ENCODE measurements at places on chromosomes 7 and 10. TPM values are rescaled to one million over a fixed set of nuclear protein-coding genes. Genes with fewer than 3 reads are reported as not detected.

GIMAP4 gene
- not detected for total RNA-seq

GTF2I gene
- total RNA-seq, result 82.6 TPM

C10orf62 gene
- not detected for total RNA-seq

FOXP2 gene
- 1.7 TPM for total RNA-seq

ADAM12 gene
- total RNA-seq, result 59.9 TPM

FZD1 gene
- total RNA-seq, result 4.7 TPM

JAZF1 gene
- 6.9 TPM for total RNA-seq

DNA sequence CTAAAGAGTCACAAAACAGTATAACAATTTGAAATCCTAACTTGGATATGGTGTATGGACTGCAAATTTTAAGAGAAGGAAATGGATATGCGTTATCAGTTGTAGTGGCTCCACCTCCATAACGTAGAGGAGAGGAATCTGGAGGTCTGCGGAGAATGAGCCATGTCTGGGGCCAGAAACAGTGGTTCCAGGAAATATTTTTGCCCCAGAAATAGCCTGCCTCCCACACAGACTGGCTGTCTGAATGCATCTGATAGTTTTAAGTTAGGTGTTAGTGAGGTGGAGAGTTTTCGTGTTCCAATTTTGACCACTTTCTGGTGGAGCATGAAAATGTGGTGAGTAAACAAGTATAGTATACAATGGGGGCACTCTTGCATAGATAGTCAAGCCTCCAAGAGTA, 1.6 kb downstream of the PHTF2 start:
- DNase-seq, result peak; percentile 6

- DNase-seq, result peak; percentile 67
Measured at GRCh38 chr10:28839600-28840007, 162.3 kb downstream of the BAMBI start.

DNA sequence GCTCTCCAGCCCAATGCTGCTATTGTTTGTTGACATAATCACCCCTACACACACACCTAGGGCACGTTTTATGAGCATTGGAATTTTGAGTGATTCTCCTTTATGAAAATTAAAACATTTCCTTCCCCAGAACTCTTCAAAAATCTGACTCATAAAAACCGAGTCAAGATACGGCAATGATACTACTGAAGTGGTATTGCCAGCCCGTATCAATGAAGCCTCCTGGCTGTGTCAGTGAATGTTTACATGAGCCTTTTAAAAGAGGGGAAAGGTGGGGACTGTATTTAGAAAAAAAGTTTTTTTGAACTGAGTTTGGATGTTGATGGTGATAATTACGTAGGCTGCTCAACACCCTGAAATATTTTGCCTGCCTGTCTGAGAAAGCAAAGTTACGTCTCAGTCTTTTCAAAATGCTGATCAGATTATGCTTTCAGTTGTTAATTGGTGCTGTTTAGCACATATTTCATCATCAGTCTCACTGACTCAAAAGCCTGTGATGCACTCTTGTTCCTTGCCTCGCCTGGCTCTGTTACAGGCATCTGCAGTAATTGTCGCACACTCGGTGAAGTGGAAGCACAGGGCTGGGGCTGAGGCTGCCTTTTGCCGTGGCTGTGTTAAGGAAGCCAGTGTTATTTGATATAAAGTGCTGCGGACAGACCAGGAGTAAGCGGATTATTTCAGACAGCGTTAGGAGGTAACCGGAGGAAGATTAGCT, 157.4 kb upstream of the TCF7L2 start:
- no peak for DNase-seq

GRCh38 chr10:102610441-102610887, 33.8 kb upstream of the TRIM8 start:
- no peak for DNase-seq

GRCh38 chr7:11613292-11613930, 218.6 kb downstream of the THSD7A start:
- no peak for DNase-seq

DNA sequence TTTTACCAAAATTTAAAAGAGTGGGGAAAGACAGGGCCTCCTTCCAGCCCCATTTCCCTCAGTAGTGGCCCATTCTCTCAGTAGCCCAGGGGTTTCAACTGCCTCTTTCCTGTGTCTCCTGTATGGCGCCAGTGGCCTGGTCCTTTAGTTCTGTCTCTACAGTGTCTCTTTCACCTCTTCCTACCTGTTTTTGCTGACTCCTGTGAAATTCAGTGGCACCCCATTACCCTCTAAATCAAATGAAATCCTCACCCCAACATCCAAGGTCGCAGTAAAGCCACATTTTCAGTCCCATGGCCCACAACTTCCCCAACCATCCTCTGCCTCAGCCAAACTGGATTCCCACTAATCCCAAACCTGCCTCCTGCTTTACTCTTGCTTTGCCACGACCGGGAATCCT, 200.7 kb downstream of the IPMK start:
- DNase-seq, result no peak

DNA sequence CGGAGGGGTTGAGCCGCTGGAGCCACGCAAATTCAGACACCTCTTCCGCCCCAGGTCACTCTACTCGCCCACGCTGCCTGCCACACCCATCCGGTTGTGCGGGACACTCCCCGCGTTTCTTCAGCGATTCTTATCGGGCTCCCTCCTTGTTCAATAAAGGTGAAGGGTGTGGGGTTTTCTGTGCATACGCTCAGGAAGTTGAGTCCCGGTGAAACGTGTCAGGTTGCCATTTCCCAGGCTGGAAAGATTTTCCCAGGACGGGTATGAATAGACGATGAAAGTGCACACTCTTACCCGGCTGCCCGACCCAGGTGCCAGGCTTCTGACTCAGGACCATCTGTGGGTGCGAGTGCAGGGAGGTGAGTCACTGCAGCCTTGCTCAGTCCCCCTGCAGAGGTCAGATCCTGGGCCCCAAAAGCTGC, 22.0 kb downstream of the KLF6 start:
- DNase-seq, result peak; percentile 94

GRCh38 chr7:30003098-30003497, 13.5 kb upstream of the SCRN1 start:
- DNase-seq, result no peak

DNA sequence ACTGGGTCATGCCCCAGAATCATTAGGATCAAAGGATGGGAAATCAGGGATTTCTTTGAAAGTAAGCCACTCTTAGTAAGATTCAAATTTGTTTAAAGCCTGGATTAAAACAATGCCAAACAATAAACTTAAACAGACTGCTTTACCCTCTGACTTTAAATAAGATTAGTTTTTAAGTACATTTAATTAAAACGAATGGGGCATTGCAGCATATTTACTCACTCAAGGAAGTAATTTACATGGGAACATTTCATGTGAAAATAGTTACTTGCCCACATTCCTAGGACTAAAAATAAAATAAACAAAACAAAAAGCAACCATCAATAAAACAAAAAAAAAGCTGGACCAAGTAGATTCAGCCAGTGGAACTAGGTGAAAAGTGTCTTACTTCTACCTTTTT, 7.8 kb downstream of the ABLIM1 start:
- DNase-seq, result no peak

DNA sequence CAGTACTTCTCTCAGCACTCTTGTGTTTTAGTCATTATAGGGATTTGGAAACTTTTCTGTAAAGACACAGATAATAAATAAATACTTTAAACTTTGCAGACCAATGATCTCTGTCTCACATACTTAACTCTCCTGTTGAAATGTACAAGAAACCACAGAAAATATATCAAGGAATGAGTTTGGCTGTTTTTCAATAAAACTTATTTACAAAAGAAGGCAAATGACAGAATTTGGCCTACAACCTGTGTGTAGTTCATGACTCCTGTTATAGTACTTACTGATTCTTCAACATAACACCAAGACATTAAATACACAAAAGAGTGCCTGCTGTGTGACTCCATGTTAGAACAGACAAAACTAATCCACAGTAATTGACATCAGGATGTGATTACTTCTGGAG, 510.0 kb upstream of the PHF14 start:
- no peak for DNase-seq

- no peak for DNase-seq
Measured at GRCh38 chr7:36667007-36667745, 57.1 kb downstream of the AOAH start.

DNA sequence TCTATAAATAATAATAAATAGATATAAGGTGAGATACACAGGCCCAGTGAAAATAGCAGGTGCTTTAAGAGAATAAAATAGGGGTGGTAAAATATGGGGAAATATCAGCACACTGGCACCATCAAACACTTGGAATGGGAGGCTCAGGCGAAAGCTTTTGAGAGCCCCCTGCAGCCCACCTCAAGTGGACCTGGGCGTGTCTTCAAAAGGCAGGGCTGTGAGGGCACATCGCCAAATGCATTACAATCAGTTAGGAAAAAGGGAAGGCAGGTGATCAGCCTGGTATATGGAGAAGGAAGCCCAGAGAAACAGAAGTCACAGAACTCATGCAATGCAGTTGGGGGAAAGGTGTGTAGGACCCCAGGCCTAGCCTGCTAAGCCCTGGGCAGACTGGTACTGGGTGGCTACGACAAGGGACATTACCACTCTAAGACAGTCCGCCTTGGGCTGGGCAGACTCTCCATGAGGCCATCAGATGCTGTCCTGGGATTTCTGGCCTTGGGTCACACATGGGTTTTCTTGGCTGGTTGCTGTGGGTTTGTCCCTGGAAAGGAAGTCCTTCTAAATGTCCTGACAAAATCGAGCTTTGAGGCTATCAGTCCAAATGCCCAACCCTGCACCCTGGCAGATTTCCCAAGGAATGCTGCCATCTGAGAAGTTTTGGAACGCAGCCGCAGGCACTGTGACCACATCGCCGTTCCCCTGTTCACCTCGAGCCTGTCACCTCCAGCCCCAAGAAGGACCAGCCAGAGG, 330.6 kb downstream of the GRID1 start:
- DNase-seq, result no peak

- peak; percentile 51 for DNase-seq
Measured at GRCh38 chr7:105990727-105991453, 27.8 kb downstream of the CDHR3 start.

DNA sequence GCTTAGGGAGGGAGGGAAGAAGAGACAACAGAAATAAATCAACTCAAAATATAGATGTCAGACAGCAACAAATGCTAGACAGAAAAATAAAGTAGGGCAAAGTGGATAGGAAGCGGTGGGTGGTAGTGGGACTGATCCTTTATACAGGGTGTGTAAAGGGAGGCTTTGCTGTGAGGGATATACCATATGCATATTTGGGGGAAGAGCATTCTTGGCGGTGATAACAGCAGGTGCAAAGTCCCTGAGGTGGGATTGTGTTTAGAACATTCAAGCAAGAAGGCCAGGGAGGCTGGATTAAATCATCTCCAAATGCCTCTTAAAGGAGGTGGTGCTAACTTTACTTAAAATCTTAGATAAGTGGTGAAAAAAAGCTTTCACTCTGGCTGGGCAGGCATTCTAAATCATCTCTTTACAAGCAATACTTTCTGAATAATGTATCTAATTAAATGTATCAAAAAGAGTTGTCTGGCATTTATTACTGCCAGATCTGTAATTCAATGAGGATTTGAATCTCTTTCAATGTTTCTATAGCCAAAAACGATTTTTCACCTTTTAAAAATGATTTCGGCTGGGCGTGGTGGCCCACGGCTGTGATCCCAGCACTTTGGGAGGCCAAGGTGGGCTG, 9.4 kb upstream of the AKR1B15 start:
- no peak for DNase-seq

- no peak for DNase-seq
Measured at GRCh38 chr10:71811351-71811750, 38.0 kb upstream of the VSIR start.

- DNase-seq, result no peak
Measured at GRCh38 chr7:55336540-55336939, 28.6 kb upstream of the LANCL2 start.

- peak; percentile 88 for DNase-seq
Measured at GRCh38 chr7:24825931-24826661, 68.8 kb upstream of the GSDME start.

GRCh38 chr7:116809636-116810266, 52.6 kb upstream of the CAPZA2 start:
- DNase-seq, result peak; percentile 77

- no peak for DNase-seq
Measured at GRCh38 chr7:130611218-130611617, 57.3 kb downstream of the COPG2 start.

GRCh38 chr10:6957851-6958250, 377.8 kb upstream of the PRKCQ start:
- no peak for DNase-seq
